ENCODE measurements at places on chromosomes 3 and 15.

- DNase-seq = no peak
Observed at GRCh38 chr3:159123877-159124276, 322.0 kb downstream of the MFSD1 start.

DNA sequence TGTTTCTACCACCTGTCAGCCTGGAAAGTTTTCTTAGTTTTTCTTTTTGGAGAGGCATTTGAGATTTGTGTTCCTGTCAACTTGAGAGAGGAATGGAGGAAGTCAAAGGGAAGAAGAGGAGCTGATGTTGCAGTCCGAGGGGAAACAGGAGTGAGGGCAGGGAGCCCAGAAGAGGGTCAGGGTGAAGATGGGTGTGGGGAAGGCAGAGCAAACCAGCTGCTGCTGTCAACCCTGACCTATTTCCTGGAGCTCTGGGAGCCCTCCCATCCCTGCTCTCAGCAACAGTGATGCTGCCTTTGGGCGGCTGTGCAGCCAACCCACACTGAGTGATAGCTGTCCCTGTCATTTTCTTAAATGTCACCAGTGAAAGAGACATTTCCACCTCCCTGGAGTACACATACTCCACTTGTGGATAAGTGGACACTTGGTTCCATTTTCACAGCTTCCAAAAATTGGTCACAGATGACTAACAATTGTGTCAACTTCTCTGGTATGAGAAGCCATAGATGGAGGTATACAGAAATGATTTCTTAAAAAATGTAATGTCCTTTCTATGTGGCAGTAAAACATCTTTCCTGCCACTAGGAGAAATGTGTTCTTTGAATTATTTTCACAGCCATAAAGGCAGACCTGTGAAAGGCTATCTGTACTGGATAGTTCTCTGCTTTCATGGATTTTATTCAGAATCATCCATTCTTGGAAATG lies 556.3 kb upstream of the TBL1XR1 start:
- DNase-seq = no peak

GRCh38 chr3:127088511-127089351 lies 104.2 kb upstream of the PRR23E start:
- no peak for DNase-seq

GRCh38 chr15:82108489-82109078 lies 62.8 kb upstream of the MEX3B start:
- DNase-seq = peak; percentile 23

DNA sequence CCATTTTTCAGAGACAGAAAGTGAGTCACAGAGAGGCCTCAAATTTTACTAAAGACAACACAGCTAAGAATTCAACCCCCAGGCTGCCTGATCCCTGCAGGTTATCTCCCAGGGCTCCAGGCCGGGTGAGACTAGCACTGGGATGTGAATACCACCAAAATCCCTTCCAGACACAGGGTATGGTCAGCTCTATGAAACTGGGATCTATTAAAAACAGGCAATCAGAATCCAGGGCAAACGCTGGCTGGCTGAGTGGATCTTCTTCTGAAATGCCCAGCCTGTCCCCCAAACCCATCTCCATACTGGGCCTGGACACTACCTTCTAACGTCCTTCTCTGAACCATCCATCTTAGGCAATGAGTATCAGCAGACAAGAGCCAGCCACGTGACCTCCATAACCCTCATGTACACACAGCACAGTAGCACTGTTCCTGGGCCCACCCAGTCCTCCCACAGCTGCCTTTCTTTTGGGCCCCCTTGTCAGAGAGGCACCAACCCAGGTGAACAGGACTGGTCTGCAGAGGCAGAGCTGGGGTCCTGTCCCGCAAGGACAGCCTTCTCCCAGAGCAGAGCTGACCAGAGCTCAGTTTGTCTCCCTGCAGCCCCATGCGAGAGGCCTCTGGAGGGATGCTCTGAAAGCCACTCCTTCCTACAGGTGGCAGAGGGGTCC lies 1.9 kb downstream of the RAB6B start:
- DNase-seq = no peak
